ENCODE measurements at places on chromosomes 16 and 17. TPM values are rescaled to one million over a fixed set of nuclear protein-coding genes. Genes with fewer than 3 reads are reported as not detected.
A peak's percentile ranks its signal among the peaks of the same experiment; 100 is the strongest.

KRTAP3-2 gene
- total RNA-seq: not detected

CCL23 gene
- not detected for total RNA-seq

DNA sequence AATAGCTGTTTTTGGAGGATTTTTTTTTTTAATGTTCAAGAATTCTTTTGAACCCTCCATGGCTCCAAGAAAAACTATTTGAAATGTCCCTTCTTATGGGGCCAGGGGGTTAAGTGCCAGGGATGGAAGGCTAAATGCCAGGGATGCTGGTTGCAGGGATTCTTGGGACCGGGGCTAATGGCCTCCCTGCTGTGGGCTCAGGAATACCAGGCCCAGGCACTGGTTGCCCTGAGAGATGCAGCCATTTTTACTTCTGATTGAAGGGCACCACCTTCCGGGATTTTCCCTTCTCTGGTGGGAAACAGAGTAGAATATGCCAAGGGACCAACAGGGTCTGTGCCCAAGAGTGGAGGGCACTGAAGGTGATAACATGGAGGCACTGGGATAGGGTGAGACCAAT lies 10.9 kb upstream of the KAT7 start:
- no peak for DNase-seq

- DNase-seq: no peak
Measured at GRCh38 chr16:73505577-73505976, 457.6 kb upstream of the ZFHX3 start.

DNA sequence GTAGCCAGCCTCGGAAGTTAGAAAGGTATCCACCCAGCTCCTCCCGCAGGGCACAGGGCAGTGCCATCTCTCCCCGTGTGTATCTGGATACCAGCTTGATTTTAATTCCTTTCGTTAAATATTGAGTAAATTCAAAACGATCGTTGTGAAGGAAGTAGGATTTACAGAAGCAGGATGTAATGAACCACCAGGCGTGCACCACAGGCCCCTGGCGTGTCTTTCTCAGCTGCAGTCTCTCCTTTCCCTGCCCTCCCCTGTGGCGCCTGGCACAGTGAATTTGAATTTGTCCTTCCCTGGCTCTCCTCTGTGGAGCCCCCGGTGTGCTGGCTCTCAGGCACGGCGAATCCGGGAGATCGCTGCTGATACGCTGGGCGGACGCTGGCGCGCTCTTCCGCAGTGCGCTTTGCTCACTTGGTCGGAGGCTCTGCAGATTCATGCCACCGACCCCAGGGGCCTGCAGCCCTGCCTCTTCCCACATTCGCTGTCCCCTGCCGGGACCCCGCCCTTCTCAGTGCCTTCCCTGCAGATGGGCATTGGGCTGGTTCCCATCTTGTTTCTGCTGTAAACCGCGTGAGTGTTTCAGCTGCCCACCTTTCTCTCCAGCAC lies 164.6 kb downstream of the RPTOR start:
- DNase-seq: no peak

DNA sequence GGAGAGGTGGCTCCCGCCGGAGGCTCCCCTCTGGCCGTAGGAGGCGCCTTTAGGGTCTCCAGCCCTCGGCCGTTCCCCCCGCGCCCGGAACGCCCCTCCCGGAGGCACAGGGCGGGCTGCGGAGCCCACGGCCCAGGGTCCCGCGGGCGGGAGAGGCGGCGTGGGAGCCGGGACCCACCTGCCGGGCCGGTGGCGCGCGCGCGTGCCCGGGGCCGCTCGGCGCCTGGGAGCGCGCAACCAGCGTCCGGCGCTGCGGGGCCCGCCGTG lies at the start of gene MIF4GD:
Gene MIF4GD, minus strand, starts transcription at position 266 of the 267 bp plus-strand sequence. CDS start 1,036 bp downstream, outside the sequence.
- no peak for DNase-seq

- no peak for DNase-seq
Measured at GRCh38 chr16:60945225-60945624, 1091.0 kb downstream of the CDH8 start.

DNA sequence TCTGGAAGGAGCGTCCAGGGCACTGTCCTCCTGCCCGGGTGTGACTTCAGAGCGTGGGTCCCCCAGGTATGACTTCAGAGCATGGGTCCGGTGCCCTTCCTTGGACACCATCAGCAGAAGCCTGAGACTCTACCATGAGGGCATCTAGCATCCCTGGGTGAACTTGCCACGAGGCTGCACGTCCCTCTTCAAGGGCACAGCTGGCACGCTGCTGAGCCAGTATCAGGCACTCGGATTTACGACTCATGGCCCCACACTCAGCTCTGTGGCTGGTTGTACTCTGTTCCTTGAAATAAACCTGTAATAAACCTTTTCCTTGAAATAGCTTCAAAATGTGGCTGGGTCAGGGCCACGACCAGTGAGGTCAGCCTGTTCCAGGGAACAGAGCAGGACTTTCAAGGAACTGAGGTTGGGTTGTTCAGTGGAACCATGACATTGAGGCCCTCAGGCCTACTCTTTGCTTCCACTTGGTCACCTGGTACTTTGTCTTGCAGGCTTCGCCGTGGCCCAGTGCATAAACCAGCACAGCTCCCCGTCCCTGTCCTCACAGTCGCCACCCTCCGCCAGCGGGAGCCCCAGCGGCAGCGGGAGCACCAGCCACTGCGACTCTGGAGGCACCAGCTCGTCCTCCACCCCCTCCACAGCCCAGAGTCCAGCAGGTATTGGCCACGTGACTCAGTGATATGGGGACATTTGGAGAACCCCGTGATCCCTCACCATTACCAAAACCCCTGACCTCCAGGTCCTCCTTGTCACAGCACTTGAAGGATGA lies 89.9 kb downstream of the SOCS1 start:
- no peak for DNase-seq

DNA sequence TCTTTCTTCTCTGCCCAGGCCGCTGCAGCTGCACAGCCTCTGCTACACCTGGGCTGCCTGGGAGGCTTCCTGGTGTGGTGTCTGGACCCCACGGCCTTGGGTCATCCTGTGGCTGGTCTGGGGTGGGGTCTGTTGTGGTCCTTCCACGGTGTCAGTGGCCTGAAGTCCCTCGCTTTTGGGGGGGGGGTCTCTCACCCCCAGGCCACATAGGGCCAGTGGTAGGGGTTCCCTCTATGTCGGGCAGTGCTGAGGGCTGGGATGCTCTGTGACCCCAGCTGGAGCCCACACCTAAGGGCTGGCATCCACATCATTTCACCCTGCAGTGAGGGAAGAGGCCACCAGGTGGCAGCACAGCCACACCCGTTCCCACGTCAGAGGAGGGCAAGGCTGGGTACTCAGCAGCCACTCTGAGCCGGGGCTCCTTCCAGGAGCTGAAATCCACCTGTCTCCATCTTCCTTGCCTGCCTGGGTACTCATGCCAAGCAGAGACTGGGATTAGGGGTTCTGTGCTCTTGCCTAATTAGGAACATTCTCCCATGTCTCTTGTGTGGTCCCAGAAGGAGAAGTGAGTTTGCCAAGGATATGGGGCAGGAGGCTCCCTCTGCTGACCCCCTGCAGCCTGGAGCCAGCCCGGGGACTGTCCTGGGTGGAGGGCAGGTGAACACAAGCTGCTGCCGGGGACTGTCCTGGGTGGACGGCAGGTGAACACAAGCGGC lies 13.0 kb downstream of the ENGASE start:
- peak; percentile 86 for DNase-seq

DNA sequence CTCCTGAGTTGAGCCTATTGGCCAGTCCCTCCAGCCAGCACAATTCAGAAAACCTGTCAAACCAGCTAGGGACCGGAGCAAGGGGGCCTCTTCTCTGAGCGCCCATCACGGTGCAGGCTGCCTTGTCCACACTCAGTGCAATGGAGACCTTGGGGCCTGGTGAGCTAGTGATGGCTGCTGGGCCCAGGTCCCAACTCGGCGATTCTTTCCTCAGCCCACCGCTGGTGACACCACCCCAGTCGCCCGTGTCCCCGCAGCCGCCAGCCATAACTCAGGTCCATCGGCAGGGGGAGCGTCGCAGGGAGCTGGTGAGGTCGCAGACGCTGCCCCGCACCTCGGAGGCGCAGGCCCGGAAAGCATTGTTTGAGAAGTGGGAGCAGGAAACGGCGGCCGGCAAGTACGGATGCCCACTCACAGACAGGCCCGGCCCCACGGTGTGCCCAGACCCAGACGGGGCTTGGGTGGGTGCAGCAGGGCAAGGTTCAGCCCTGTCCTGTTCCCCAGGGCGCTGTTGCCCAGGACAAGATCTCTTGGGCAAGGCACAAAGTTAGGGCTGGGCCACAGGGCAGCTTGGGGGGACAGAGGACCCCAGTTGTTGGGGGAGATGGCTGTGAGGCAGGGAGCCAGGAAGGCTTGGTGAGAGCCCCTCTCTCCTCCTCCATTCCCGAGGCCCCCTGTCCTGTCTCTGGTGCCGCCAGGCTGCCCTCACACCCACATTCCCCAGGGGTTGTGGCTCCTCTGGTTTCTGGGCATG lies 10.8 kb downstream of the SMTNL2 start:
- no peak for DNase-seq

- DNase-seq: no peak
Measured at GRCh38 chr16:27779641-27780164, 229.8 kb downstream of the KATNIP start.

DNA sequence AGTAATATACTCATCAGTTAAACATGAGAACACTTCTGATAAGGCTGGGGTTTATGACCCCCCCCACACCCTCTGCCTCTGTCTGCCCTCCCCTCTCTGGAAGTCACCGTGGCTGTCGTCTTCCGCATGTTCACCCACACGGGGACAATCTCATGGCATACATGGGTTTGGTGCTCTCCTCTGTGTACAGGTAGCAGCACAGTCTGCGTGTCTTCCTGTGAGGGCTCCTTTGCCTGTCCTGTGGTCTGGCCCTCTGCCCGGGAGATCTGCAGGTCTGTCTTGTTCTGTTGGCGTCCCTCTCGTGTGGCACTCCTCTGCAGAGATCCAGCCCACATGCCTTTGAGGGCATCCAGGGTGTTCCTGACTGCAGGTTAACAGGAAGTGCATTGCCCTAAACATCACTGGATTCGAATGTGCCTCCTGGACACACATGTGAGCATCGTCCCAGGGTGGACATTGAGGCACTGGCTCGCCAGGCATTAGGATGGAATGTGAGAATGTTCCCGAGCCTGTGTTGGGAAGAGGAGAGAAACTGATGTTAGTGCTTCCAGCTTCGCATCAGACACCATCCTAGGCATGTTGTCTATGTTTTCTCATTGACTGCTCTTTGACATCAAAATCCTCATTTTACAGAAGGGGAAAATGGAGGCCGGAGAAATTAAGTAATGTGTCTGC lies 54.5 kb downstream of the NKD1 start:
- no peak for DNase-seq

DNA sequence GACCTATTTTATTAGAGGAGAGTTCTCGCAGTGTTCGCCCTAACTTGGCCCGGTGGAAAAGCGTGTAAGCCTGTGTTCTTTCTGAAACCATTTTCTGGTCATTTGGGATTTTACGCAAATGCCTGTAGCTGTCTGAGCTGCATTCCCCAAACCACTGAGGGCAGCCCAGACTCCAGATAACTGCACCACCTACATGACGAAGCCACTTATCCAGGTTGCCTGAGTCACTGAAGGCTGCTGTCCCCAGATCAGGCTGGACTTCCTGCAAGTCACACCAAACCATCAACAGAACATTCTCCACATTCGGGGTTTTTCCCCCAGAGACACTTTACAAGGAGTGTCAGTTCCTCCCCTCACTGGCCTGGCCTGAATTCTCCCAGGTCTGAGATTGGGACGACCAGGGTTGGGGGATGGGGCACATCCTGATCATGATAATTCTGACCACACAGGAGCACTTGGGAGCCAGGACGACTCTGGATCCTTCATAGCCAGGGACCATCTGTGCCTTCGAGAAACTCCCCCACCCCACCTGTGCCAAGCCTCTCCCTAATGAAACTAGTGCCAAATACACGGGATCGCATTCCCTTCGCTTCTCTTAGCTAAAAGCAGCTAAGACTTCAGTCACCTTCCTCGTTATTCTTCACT lies 2.3 kb downstream of the RPRML start:
- DNase-seq: no peak

DNA sequence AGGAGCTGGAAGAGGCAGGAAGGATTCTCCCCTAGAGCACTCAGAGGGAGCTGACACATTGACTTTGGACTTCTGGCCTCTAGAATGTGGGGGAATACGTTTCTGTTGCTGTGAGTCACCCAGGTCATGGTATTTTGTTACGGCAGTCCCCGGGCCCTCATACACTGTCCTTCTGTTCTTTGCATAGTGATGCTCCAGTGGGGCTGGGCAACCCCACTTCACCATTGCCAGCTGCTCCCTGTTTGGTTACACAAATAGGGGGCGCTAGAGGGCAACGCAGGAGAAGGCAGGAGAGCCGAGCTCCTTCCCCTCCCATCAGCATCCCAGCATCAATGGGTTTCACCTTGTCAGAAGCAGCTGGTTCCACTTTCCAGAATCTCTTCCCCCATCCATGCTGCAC lies 257.7 kb upstream of the FOXF1 start:
- no peak for DNase-seq

DNA sequence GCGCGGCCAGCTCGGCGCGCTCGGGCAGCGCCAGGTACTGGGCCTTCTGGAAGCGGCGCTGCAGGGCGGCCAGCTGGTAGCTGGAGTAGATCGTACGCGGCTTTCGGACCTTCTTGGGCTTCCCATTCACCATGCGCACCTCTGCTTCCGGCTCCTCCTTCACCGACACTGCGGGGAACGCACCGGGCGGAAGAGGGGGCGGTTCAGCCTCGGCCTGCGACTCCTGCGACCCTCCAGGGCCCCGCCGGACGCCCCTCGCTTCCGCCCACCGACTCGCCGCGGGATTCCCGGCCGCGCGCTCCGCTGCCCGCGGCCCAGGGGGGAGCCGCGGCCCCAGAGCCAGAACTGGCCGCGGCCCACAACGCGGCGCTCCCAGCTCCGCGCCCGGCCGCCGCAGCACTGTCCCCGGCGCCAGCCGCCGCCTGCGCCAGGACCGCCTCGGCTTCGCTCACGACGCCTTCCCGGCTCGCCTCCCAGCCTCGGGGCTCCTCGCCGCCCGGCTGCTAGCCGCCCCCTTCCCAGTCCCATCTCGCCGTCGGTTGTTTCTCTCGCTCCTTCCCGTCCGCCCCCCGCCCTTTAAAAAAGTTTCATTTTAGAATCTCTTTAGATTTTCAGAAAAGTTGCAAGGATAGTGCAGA lies 1.5 kb downstream of the DLX3 start:
- peak; percentile 70 for DNase-seq

DNA sequence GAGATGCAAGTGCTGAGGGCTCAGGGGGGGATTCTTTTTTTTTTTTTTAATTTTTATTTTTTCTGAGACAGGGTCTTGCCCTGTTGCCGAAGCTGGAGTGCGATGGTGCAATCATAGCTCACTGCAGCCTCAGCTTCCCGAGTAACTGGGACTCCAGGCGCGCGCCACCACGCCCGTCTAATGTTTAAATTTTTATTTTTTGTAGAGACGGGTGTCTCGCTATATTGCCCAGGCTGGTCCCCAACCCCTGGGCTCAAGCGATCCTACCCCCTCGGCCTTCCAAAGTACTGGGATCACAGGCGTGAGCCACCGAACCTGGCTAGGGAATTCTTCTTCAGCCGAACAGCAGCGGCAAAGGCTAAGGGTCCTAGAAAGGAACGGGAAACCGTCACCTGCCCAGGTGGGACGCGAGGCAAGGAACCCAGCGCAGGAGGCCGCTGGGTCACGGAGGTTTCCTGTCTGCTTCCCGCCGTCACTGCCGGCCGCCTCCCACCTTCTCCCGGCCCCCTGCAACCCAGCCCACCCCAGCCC lies 13.3 kb upstream of the OR1F1 start:
- DNase-seq: no peak

All from cardiac septum (tissue), 1 donor.